ENCODE measurements at places on chromosomes 1 and 21.
A peak's percentile ranks its signal among the peaks of the same experiment; 100 is the strongest.

DNA sequence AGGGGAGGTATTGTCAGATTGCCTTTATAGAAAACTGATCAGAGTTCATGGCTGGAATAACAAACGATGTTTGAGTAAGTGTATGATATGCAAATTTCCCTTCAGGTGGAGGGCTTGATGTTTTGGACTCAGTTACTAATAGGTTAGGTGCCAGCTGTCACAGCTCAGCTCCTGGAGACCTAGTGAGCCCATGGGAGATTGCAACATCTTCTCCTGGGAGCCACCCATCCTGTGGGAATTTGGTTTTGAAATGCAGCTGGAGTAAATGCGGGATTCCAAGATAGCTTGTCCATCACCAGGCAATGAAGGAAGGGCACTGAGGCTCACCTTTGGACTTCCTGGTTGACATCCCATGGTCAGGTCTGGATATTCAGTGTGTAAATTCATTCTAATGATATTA is 211.4 kb upstream of the NRIP1 start:
- DNase-seq, result no peak

DNA sequence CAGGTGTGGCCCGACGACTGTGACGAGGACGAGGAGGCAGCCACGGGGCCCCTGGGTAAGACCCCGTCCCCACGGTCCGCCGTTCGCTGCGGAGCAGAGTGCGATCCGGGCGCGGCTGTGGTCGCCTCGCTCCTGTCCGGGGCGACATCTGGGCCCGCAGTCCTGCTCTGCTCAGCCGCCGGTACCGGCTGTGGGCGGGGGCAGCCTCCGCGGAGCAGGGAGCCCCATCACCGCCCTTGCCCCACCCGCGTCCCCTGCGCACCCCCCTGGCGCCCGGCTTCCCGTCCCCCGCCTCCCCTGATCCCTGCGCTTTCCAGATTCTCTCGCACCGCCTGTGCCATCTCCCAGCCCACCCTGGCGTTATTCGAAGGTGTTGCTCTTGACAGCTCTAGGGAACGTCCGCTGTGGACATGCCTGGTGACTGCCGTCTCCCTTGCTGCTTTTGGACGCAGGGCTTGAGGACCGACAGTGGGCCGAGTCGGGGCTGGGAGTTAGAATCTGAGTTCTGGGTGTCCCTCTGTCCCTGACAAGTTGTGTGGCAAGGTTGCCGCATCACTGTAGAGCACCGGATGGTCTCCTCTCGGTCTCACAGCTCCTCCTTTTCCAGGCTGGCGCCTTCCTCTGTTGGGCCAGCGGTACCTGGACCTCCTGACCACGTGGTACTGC is 596 bp downstream of the TOR3A start:
- no peak for DNase-seq

DNA sequence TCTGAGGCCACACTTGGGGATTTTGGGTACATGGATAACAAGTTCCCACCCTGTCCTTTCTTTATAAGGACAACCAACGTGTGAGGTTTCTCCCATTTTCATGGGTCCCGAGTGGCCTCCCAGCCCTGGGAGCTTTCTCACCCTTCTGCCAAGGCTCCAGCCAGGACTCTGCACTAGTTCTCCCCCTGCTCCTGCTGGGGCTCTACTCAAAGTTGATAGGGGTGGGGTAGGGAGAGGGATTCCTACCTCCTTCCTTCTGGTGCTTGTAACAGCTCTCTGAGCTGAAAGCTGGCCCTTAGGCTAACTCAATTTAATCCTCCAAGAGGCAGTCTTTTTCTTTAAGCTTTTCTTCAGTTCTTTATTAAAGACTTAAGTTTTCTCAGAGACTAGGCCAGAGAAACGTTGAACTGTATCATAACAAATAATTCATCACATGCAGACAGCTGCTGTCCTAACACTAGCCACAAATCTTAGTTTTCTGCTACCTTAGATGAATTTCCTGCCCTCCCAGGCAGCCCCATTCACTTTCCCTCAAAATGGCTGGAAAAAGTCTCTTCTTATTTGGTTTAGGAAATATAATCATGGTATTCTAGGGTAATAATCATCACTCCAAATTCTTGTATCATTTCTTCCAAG is 22.4 kb upstream of the DR1 start:
- DNase-seq, result no peak

- DNase-seq, result no peak
Observed at GRCh38 chr1:154616659-154617345, 8.8 kb upstream of the ADAR start.

DNA sequence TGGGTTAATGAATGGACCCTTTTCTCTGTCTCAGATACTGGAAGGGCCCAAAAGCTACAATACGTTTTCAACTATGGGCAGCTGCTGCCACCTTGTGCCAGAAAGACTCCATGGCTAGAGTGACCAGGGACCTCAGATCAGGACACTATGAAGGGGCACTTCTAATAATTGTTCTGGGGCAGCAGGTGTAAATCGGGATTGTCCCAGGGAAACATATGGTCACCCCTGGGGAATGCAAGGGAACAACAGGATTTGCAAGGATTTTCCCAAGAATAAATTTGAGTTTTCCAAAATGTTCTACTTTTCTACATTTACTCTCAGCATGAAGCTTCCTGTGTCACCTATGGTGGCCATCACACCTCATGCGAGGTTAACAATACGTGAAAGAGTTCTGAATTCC is 12.0 kb upstream of the FCAMR start:
- peak; percentile 39 for DNase-seq

DNA sequence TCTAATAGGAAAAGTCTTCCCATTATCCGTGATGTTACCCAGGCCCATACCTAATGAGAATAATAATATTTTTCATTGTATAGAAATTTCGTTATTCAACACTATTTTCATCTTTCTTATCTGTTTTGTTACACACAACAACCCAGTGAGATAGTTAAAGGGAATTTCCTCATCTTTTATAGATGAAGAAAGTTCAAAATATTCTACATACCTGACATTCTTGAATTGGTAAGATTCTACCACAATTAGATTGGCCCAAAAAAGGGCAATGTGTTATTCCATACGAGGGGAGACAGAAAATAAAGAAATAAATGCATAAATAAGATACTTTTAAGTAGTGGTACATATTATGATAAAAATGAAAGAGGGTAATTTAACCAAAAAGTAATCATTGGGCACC is 405.5 kb upstream of the ADAMTS5 start:
- no peak for DNase-seq

All from KG1 (cell line).